ENCODE measurements at places on chromosomes 11 and 22.
A peak's percentile ranks its signal among the peaks of the same experiment; 100 is the strongest.

DNA sequence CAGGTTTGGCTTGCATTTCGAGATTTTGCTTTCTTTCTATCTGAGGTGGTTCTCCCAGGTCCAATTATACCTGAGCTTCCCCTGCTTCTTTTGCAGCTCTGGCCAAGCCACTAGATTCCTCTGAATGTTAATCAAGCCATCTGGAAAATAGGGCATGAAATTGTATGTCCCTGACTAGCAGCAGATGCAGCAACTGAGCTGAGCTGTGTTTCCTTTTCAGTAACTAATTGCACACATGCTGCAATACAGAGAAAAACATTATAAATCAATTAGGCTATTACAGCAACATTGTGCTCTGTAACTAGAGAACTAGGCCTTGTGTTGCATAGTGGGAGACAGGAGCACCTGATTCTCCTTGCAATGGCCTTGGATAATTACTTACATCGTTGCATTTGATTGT lies 408.3 kb downstream of the ETS1 start:
- DNase-seq, result peak; percentile 51

GRCh38 chr11:50170115-50170514 lies 137.4 kb downstream of the OR4C45 start:
- DNase-seq, result no peak

GRCh38 chr11:45500451-45500850 lies 165.0 kb downstream of the CHST1 start:
- no peak for DNase-seq

DNA sequence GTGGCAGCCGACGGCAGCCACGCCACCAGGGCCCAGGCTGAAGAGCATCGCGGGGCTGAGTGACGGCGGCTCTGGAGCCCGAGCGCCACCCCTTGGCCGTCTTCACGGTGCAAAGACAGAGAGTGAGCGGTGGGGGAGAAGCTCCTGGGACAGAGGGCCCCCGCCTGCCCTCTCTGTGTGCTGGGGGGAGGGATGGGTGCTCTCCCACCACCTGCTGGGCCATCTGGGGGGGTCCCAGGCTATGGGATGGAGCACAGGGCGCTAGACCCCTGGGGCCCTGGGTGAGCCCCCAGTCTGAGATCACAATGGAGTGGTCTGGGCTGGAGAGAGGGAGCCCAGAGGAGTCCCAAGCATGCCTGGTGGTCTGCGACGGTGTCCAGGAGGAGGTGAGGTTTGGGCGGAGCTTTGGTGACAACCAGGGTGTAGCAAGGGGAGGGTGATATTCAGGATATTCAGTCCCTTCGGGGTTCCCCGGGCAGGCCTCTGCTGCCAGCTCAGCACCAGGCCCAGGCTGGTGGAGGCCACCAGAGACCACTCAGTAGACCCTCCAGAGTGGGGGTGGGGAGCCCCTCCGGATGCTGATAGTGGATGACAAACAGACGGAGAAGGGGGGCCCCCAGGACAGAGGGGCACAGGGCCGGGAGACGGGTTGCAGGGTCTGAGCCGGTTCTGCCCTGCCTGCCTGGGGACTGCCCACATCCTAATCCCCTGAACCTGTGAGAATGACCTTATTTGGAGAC lies 78.1 kb upstream of the PRR5 start:
- peak; percentile 52 for DNase-seq

DNA sequence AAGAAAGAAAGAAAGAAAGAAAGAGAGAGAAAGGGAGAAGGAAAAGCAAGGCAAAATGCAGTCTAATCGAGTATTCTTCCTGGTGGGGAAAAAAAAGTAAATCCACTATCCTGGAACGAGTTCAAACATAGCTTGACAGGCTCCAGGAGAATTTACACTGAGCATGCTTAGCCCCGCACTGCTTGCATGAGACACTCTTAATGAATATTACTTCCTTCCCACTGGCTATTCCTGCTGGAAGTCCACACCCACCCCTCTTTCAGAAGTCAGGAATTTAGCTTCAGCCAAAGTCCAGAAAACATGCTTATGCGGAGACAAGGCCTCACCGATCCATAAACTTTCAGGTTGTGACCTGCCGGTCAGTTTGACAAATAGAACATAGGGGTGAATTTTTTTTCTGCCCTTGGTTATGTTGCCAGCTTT lies 251.8 kb upstream of the BLID start:
- DNase-seq, result no peak

- peak; percentile 18 for DNase-seq
Observed at GRCh38 chr11:118012083-118012669, 26.0 kb downstream of the IL10RA start.

GRCh38 chr11:130425156-130425555 lies 3.3 kb downstream of the ADAMTS8 start:
- no peak for DNase-seq

DNA sequence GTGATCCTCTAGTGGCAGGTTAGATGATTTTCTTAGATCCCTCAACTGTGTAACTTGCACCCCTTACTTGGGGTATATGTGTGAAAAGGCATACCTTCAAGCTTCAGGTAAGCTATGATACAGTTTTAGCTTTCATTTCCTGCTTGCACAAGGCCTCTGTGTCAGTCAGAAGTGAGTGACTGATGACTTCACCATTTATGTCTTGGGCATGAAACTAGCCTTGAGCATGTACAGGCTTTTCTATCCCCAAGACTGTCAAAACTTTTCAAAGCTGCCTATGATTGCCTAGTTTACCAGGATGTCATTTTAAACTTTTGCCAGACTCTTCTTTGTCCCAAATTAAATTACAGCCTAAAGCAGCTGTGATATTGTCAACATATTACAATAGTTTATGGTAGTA lies 286.1 kb upstream of the CNTN5 start:
- DNase-seq, result no peak

DNA sequence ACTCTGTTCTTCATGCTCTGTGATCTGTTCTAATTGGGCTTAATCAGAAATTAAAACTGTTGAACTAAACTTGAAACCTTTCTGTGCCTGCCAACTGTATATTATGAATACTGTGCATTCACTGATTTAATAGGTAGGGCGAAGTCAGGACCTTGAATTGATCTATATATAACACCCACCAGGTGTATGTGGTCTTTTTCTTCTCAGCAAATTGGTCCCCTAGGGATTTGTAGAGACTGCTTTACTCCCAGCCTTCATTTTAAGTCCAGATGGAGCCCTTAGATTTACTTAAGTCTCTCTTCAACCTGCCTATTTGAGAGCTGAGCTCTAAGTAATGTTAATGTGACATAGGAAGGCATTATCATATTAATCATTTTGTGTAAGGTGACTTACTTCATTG lies 257.5 kb downstream of the TMEM135 start:
- no peak for DNase-seq

- no peak for DNase-seq
Observed at GRCh38 chr11:10747733-10748132, 3.3 kb upstream of the CTR9 start.

DNA sequence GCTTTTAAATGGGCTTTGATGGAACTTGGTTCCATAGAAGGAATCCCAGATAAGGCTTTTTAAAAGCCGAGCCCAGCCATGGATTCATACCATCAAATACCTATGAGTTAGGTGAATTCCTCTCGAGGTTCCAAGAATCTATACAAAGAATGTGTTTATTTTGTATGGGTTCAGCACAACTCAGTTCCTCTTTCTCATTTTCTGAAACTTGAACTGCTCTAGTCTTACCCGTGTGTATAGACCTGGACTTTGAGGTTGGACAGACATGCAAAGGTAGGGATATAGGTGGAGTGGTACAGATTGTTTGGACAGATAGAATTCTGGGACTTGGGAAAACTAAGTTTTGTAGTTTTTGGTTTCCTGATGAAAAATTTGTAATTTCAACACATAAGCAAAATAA lies 97.9 kb downstream of the PGR start:
- DNase-seq, result no peak

DNA sequence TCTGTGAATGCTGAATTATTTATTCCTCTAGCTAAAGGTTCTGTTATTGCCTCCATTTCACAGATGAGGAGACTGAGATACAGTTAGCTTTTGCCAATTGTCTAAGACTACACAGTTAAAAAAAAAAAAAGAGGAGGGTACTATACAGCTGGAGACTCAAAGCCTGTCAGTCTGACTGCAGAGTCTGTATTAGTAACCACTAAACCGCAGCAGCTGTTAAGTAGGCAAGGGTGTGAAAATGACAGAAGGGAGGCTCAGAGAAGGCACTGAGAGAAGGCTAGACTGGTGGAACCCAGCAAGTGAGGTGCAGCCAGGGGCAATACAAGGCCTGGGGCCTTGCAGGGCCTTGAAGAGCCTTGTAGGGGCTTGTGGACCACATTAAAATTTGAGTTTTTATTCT lies 181.2 kb downstream of the CSNK2A3 start:
- DNase-seq, result peak; percentile 54

- no peak for DNase-seq
Observed at GRCh38 chr11:119673759-119674336, 55.2 kb downstream of the NECTIN1 start.

DNA sequence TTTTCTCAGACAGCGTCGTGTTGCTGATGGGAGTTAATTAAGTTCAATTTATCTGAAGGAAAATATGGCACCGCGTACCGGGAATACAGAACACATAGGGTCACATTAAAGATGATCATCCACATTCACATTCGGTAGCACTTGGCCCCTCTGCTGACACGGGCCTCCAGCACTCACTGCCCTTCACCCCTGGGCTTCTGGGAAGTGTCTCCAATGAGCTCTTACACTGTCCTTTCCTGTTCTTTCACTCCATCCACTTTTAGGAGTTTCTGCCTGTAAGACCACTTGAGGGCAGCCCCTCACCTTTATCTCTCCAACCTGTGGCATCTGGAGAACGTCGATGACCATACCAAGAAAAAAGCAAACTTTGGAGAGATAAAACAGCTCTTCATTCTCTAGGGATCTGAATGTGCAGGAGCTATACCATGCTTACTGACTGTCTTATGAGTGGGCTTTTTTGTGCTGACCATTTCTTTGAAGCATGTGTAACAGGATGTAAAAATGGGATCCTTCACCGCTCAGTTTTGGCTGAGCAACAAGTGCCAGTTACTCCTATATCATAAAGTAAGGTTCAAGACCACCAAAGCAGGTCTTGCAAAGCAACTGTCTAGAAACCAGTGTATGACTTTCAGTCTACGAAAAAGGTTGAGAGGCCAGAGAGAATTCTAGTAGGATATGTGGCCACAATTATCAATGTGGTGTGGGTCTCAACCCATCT lies 1.1 kb upstream of the SERGEF start:
- no peak for DNase-seq

DNA sequence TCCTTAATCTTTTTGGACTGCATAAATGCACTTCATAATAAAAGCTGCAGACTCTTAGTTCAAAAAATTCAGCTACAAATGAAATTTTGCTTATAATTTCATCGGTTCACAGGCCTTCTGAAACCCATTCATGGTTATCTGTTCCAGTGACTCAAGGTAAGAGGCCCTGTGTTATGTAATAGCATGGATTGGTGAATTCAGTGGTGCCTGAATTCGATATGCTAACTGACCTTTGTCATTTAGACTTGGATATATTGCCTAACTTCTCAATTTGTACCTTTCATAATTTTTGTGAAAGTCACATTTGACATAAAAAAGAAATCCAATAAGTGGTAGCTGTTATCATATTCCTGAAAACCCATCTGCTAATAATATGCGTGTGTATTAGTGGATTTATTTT lies 349.9 kb upstream of the KIRREL3 start:
- DNase-seq, result no peak

DNA sequence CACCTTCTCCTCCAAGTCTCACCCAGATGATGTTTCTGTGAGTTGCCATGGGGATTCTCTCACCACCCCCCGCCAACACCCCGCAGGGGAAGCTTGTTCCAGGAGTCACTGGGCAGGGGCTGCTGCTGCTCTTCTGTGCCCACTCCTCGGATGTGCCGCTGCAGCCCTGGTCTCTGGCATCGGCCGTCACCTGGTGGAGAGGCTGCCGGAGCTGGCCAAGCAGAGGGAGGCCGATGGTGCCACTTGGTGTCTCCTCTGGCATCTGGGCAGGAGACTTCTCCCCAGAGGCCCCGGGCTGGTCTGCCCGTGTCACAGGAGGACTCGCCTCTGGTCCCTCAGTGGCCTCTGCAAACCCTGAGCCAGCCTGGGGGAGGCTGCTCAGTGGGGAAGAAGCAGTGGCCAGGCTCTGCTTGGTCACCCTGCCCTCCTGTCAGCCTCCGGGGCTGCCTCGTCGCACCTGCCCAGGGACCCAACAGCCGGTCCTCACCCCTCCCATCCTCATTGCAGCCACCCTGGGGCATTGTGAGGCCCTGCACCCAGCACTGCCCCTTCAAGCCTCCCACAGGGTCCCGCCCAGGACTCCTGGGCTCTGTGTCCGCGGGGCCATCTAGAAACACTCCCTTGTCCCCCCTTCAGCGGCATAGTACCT lies 424 bp upstream of the ADORA2A start:
- no peak for DNase-seq

GRCh38 chr11:75767228-75767572 lies 1.4 kb upstream of the DGAT2 start:
- DNase-seq, result no peak

DNA sequence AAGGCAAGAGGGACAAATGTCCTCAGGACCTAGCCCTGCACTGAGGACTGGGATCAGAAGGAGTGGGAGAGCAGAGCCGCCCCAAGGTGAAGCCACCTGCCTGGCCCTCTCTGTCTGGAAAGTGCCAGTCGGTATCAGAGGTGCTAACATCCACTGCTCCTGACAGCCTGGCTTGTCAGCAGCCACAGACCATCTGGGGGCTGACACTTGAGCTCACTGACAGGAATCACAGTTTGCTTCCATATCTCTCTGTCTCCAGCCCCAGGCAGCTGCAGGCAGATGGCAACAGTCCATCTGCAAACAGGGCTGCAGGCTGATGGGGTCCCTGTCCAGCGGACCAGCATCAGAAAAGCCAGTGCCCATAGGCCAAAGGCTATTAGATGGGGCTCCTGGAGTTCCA lies 5.5 kb downstream of the OPCML start:
- DNase-seq, result peak; percentile 6

DNA sequence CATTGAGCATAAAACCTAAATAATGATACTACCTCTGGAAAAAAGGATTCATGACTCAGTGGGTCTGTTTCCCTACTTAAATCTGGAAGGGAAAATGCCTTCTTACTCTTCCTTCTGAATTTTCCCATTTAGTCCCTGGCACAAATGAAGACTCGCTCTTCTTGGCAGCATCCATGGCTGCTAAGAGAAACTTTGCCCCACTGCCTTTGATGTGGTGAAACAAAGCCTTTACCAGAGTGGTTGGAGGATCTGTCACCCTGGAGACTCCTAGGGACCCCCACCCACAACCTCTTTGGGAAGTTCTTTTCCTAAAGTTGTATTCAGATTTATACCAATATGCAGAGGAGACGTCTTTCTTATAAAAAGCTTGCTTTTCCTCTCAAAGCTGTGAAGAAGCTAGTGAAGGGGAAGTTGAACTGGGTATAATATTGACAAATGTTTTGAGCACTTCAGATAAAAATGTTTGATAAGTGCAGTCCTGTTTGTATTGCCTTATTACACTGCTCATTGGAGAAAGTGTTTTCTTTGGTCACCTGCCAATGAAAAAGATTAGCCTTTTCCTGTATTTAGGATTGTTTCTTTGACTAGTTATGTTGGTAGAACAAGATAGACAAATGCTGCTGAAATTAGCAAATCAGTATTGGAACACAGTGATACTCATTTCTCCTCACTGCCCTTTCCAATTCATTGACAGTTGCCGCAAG lies 77.3 kb downstream of the ARFGAP2 start:
- no peak for DNase-seq

Measured in NCI-H1694 treated with DMSO at 0.1 percent for 48 hours (cell line).